ENCODE measurements at places on chromosomes 16 and 17.

GRCh38 chr16:3175157-3176093 lies 12.6 kb upstream of the OR1F1 start:
- DNase-seq: no peak

DNA sequence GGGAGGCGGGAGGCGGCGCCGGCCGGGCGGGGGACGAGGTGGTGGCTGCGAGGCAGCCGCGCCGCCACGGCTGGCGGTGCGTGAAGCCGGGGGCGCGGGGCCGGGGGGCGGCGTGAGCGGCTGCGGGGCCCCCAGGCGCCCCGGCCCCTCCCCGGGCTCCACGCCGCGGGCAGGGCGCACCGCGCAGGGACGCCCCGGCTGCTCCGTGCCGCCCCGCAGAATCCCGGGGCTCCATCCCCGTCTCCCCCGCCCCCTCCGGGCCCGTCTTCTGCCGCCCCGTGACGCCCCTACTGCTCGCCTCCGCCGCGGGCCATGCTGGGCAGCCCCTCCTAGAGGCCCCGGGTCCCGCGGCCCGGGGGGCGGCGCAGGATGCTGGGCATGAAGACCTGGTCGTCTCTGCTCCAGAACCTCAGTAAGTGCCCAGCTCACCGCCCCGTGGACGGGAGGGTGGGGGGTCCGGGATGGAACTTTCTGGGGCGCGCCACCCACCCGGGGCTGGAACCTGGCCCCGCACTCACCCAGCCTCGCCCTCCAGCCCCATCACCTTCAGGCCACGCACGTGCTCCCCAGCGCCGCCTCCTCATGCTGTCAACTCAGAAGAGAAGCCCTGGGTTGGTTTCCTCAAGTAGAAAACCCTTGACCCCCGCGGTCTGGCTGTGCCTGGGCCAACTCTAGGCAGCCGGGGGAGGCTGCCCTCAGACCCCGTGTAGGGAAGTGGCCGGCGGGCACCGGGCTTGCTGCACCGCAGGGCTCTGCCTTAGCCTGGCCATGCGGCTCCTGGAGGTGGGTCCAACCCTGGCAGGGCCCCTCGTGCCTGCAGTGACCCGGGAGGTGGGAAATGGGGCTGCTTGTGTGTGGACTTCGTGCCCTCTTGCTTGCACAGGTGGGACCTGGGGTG lies 150.2 kb upstream of the GSE1 start:
- DNase-seq: no peak

DNA sequence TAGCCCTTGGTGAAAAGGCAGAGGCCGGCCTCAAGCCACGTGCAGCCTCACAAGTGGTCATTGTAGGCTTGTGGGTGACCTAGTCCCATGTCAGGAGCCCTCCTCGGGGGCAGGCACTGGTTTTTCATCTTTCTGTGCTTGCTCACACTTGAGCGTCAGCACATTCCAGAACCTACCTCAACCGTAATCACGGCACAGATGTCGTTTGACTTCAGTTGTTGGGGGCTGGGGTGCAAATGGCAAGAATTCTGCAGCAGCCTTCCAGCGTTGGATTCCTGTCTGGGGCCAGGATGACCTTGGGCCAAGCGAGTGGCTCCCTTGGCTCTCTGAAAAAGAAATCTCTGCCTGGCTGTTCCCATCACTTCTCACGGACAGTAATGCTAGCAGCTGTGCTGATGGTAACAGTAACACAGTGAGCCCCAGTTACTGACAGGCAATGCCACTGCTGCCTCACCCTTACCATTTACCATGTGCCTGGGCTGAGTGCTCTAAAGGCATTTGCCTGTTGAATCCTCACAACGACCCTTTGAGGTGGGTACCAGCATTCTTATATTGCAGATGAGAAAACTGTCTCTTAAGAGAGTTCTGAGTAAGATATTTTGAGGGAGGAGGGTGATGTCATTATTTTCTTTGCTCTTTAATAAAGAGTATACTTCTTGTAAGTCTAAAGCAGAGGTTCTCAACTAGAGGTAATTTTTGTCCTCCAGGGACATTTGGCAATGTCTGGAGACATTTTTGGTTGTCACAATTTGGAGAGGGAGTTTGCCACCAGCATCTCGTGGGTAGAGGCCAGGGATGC lies 46.5 kb downstream of the KSR1 start:
- no peak for DNase-seq

DNA sequence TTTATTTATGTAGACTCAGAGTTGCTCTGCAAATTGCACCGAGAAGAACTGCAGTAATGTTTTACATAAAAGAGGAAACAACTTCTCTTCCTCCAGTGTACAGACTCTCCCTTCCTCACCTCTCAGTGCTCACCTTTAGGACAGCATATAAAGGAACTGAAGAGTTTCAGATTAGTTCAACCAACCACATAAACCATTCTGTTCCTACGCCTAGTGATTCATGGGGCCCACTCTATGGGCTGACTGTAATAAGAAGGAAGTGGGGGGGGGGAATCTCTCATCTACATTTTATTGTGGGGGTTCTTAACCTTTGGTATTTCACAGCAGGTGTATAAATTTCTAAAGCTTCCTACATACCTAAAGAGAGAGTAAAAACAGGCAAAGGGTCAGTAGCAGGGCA lies 18.3 kb downstream of the ZSWIM7 start:
- DNase-seq: no peak

DNA sequence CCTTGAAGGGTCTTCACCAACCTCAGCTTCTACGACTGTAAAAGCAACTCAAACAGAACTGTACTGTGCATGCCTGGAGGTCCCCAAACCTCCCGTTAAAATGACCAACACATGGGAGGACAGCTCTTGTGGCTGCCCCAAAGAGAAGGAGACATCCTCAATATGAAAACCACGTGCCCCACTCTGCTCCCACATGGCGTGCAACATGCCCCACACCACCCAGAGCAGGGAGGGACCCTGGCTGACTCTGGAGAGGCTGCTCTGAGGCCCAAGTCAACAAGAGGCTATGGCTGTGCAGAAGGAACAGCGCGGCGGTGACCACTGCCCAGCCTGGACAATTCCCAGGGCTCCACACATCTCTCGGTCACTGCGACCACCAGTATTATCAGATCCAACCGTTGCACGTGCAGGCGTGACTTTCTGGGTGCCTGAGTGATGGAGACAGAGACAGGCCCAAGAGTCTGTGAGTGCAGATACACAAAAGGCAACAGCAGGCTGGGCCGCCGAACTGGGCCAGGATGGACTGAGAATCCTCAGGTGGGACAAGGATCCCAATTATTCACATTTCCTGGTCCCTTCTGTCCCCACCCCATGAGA lies 1.4 kb downstream of the PLD6 start:
- DNase-seq: no peak

DNA sequence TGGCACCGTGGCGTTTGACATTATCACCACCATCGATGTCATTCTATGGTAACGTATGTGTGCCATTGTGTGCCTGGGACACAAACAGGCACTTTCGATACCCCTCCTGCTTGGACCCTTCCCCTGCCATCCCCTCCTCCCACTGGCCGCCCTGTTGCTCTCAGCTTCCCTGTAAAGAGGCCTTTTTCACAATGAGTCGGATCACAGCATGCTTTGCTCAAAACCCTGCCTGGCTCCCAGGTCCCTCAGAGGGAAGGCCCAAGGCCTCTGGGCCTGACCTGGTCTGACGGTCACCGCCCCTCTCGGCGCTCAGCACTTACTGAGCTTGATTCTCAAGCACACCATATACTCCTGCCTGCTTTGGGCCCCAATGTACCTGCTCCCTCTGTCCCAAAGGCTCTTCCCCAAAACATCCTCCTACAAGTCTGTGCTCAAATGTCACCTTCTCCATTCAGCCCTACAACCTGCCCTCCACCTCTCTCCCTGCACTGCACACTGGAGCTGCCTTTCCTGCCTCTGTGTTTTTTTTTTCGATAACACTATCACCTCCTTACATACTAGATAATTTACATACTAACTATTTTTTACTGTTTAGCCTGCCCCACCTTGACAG lies 303.8 kb downstream of the SOX9 start:
- DNase-seq: no peak

DNA sequence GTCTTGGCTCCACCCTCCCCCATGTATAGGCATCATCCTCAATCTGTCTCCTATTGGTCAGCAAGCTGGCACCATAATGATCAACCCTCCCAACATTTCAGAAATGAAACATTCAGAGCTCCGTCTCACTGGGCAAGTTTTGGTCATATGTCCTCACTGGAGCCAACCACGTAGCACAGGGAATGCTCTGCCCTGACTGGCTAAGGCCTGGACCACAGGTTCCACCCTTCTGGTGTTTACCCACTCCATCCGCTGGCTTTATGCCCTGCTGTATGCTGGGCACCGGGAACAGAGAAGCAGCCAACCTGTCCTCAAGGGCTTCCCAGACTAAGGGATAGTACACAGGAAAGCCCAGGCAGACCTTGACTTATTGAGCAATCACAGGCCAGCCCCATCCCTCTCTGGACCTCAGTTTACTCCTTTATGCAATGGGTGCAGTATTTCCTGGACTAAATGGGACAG lies 20.5 kb downstream of the MYO15A start:
- DNase-seq: peak; percentile 64

- no peak for DNase-seq
Measured at GRCh38 chr17:8698162-8698971, 46.3 kb downstream of the CCDC42 start.

DNA sequence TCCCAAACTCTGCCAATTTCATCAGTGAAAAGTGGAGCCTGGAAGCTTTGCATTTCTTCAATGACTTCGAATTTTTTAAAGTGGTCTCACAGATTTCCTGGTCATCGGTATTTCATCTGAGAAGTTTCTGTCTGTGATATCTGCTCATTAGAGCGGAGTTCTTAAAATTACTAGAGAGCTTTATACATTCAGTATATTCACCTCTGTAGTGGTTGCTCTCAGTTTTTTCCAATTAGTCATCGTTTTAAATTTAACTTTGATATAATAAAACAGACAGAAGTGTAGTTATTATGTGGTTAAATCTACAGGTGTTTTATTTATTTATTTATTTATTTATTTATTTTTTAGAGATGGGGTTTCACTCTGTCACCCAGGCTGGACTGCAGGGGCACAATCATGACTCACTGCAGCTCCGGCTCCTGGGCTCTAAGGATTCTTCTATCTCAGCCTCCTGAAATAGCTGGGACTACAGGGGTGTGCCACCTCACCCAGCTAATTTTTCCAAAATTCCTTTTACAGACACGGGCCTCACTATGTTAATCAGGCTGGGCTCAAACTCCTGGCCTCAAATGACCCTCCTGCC lies 16.0 kb downstream of the ARHGAP17 start:
- no peak for DNase-seq

DNA sequence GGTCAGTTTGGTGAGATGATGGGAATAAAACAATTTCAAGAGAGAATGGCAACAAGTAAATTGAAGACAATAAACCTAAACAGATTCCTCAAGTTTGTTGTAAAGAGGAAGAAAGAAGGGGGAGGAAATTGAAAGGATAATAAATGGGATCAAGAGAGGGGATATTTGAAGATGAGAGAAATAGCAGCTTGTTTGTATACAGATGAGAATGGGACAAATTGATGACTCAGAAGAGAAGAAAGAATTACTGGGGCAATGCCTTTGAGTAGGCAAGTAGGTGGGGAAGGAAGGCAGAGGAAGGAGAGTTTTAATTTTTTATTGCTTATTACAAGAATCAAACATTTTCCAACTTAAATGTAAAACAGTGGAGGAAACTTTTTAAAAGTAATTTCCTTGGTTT lies 98.3 kb downstream of the CHD9 start:
- DNase-seq: no peak

GRCh38 chr17:42754782-42755181 lies 6.2 kb upstream of the RAMP2 start:
- DNase-seq: no peak

- no peak for DNase-seq
Measured at GRCh38 chr16:73025856-73026210, 22.1 kb downstream of the ZFHX3 start.

- DNase-seq: no peak
Measured at GRCh38 chr16:71637398-71637797, 11.4 kb downstream of the MARVELD3 start.

- no peak for DNase-seq
Measured at GRCh38 chr17:16415031-16415924, at the start of gene TRPV2. Gene TRPV2, plus strand, starts transcription at chr17:16415571. Its CDS starts 2,098 bp downstream, at chr17:16417669.

- DNase-seq: no peak
Measured at GRCh38 chr17:50467855-50468303, 801 bp downstream of the CHAD start.
